Activated naive CD4-positive, alpha-beta T cell (primary cell): ENCODE measurements at places on chromosomes 5 and 9.

- no peak for DNase-seq
These were observed 3.7 kb downstream of the GRM6 start for GRCh38 chr5:178991190-178992145.

GRCh38 chr5:172311026-172311425, 27.5 kb upstream of the UBTD2 start:
- no peak for DNase-seq

DNA sequence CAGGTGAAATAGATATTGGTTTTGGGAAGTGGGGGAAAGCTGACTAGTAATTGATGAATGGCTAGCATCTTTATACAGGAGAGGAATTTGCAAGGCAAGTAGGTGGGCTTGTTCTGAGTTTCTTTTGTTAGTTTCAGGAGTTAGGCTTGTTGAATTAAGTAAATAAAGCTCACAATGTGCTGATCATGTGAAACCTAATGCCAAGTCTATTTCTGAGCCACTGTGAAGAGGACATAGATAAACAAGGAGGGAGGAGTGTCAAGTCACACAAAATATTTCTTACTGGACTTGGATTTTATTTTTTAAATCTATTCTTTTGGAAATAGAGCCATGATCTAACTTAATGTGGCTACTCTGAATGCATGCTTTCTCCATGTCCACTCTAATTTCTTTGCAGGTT, 19.9 kb downstream of the GDA start:
- no peak for DNase-seq

DNA sequence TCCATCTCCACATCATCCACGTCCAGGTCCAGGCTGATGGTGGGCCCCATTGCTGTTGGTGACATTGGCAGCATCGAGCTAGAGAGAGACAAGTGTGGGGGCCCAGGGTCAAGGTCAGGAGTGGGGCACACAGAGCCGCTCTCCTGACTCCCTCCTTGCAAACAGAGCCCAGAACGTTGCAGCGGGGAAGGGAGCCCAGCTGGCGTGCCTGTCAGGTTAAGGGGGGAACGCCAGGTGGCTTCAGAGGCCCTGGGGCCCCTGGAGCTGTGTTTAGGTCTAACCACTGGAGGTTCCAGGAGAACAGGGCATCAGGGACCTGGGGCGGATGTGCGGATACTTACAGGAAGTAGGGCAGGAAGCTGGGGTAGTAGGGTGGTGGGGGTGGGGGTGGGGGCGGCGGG, 7.5 kb downstream of the RNF44 start:
- DNase-seq = no peak

- no peak for DNase-seq
These were observed 133.0 kb upstream of the FAM120A start for GRCh38 chr9:93318480-93318879.

DNA sequence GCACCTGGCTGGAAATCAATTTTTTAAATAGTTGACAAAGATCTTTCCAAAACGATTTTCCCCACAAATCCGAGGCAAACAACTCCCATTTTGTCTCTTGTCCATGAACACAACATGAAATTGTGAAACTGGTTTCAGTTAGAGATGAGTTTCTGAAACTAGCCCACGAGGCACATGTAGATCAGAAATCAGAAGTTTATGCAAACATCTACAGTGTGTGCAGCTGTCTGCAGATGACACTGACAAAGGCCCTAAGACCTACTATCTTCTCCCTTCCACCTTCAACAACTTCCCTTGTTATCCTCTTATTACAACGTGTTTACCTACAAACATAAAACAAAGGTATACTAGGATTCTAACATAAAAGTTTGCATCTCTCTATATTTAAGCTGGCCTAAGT, 183.3 kb downstream of the DIRAS2 start:
- DNase-seq = no peak

GRCh38 chr5:92401492-92401891, 1018.4 kb upstream of the ARRDC3 start:
- no peak for DNase-seq

- no peak for DNase-seq
These were observed 393.7 kb upstream of the SMC2 start for GRCh38 chr9:103700195-103700962.

GRCh38 chr9:70835323-70835722, 286.1 kb downstream of the TRPM3 start:
- no peak for DNase-seq

DNA sequence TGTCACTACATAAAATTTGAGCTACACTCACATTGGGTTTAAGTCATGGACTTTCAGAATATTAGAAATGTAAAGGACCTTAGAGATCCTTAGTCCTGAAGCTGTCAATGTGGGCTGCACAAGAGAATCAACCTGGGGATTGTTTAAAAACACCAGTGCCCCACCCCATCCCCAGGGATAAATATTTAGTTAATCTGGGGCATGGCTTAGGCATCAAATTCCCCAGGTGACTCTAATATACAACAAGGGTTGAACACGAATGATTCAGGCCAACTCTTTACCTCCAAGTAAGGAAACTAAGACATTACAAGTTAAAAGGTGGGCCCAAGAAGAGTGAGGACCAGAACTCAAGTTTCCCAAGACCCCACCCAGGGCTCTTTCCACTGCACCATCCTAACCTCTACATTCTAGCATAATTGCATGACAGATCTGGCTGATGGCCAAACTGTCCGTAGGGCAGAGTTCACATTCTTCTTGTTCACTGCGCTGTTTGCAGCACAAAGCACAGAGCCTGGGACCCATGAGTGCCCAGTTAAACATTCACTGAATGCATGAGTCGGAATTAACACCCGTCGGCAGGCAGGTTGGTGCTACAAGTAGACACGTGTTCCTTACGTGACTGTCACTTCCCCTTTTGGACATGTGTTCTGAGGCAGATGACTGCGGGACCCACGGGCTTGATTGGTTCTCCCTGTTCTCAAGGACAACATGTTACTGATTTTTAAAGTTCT, 25.2 kb downstream of the CYFIP2 start:
- no peak for DNase-seq

GRCh38 chr5:34915856-34916192, 313 bp downstream of the BRIX1 start:
- no peak for DNase-seq

GRCh38 chr5:154756009-154756867, 1.1 kb downstream of the LARP1 start:
- peak; percentile 22 for DNase-seq

DNA sequence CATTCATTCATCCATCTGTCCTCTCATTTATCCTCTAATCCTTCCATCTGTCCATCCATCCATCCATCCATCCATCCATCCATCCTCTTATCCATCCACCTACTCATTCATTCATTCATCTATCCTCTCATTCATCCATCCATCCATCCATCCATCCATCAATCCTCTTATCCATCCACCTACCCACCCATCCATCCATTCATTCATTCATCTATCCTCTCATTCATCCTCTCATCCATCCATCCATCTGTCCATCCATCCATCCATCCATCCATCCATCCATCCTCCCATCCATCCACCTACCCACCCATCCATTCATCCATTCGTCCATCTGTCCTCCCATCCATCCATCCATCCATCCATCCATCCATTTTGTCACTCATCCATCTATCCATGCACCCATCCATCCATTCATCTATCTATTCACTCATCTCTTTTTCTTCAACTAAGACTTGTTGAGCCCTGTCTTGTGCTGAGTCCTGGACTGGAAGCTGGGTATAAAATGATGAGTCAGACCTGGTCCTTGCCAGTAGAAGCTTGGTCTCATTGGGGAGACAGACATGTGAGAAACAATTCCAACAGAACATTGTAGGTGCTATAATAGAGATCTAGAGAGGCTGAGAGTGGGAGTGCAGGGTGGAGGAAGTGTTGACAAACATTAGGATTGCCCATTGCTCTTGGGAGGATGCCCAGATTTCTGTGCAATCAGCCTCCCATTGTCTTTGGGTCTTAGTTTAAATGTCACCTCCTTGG, 55.0 kb upstream of the IER5L start:
- DNase-seq = no peak

- DNase-seq = no peak
These were observed 60.5 kb downstream of the ZFAND5 start for GRCh38 chr9:72304538-72304937.

DNA sequence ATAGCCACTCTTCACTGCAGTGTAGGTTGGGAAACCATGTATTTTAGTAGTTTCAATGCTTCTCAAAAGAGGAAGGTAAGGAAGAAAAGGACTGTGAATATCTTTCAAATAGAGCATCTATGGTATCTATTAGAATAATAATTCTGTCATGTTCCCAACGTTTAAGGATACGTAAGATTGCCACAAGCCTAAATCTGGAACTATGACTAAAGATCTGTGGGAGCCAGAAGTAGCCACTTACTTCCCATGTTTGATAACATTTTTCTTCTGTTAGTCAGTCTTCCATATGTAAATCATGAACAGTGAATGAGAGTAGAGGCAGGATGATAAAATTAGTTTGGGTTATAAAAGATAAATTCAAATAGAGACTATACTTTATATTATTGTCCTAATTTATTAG, 16.3 kb upstream of the MROH2B start:
- no peak for DNase-seq

DNA sequence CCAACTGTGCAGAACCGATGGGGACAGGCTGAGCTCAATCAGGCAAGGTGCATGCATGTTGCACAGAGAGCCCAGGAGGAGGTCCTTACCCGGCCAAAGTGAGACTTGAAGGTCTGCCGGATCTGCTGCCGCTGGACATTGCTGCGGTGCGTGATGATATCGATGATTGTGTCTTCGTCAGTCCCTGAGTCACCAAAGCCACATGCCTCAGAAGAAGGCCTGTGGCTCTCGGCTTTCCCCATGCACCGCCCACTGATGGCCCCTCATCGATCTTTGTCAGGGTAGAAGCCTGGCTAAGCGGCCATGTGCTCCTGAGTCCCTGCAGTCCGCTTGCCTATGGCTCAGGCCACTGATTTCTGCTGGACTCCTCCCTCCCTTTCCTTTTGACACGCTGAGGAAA, 34.8 kb downstream of the ANXA6 start:
- no peak for DNase-seq

- no peak for DNase-seq
These were observed 3.3 kb upstream of the LHX2 start for GRCh38 chr9:124008303-124008693.

- DNase-seq = no peak
These were observed 53.5 kb downstream of the PPP2R2B start for GRCh38 chr5:146825033-146825432.

GRCh38 chr5:7844901-7845300, 6.0 kb downstream of the CFAP90 start:
- DNase-seq = no peak

DNA sequence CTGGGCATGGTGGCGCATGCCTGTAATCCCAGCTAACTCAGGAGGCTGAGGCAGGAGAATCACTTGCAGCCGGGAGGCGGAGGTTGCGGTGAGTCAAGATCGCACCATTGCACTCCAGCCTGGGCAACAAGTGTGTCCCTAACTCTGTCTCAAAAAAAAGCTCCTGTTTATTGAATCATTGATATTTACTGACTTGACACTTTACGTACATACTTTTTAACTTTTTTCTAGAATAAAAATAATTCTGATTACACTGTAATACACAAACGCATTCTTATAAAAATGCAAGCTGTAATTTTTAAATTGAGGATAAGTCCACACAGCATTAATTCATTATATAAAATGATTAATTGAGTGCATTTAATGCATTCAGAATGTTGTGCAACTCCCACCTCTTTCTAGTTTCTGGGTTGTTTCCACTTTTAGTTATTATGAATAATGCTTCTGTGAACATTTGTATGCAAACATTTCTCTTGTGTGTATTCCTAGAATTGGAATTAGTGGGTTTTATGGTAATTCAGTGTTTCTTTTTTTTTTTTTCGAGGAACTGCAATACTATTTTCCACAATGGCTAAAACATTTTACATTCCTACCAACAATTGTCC, 15.7 kb downstream of the ERCC6L2 start:
- DNase-seq = no peak

DNA sequence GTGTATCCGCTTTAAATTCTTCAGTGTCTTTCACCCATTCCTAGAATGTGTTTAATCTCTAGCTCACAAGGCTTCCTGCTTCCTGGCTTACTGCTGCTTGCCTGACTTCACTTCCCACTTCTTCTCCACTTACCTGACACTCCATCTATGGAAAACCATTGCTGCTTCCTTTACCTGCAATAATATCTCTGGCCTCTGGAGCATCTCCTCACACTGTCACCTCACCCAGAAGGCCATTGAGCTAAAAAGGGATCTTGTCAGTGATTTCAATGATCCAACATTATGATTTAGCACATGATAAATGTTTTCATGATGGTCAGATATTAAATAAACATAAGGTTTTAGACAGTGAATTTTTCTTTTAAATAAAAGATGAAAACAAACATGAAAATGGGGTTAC, 281.1 kb downstream of the MRPS30 start:
- DNase-seq = no peak

DNA sequence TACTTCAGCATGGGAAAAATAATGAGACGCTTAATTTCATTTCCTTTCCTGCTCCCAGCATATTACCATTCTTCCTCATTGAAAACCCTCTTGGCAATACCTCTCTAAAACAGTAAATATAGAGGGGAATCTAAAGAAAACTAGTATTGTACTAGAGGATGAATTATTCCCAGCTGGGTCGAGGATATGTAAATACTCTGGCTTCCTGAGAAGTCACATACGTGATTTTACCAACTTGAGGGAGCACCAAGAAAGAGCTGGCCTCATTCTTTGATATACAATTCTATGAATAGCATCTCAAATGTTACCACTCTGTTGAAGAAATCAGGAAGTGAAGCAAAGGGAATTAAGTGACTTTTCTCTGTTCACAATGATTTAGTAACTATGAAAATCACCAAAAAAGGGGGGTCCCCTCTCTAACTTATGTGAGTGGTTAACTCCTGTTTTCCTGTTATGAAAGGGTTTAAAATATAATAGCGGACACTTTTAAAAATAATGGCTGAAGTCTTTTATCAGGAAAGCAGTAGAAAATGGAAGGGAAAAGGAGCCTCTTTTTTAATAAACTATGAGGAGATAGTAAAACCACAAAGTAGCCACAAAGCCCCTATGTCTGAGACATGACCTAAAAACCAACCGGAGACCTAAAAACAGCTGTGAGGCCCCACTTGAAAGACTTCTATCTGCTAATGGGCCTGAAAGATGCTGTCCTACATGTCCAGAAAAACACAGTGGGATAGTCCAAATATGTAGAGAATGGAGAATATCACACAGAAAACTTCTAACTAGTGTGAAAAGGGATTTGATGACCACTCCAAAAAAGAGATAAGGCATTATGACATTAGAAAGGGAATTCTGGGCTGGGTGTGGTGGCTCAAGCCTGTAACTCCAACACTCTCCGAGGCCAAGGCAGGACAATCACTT, 42.6 kb downstream of the LPAR1 start:
- no peak for DNase-seq

DNA sequence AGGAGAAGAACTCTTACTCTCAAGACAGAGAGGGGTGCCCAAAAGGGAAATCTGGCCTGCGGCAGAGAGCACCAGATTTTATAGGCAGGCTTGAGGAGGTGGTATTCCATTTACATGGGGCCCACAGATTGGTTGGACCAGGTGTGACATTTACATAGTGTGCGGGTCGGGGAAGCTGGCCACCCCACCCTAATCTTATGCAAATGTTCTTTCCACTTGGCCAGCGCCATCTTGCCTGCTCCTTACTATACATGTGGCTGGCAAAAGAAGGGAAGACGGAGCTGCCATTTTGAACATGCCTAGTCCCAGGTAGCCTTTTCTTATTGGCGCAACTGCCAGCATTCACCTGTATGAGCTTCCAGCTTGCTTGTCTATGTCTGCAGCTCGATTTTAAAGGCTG, 34.8 kb downstream of the PLEKHG4B start:
- DNase-seq = no peak

- DNase-seq = peak; percentile 4
These were observed 34.3 kb upstream of the MACIR start for GRCh38 chr5:103224118-103224893.
